Choroid plexus epithelial cell (primary cell): ENCODE measurements at places on chromosomes 2 and 18.

GRCh38 chr2:240573516-240574385 is 5.5 kb downstream of the RNPEPL1 start:
- no peak for DNase-seq

DNA sequence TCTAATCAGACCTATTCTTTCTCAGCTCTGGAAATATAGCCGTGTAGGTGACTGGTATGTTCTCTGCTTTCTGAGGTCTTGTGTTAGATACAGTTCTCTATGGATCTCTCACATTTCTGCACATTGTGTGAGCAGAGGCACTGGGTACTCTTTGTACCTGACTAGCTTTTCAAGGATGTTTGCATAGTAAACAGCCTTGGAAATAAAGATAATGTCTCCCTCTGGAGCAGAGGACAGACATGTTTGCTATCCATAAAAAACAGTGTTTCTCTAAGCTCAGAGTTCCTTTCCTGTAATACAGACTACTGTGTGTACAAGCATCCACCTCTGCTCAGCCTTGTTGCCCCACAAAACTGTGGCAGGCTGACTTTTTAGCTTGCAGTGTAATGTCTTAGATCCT is 279.2 kb downstream of the CTNNA2 start:
- DNase-seq = no peak

DNA sequence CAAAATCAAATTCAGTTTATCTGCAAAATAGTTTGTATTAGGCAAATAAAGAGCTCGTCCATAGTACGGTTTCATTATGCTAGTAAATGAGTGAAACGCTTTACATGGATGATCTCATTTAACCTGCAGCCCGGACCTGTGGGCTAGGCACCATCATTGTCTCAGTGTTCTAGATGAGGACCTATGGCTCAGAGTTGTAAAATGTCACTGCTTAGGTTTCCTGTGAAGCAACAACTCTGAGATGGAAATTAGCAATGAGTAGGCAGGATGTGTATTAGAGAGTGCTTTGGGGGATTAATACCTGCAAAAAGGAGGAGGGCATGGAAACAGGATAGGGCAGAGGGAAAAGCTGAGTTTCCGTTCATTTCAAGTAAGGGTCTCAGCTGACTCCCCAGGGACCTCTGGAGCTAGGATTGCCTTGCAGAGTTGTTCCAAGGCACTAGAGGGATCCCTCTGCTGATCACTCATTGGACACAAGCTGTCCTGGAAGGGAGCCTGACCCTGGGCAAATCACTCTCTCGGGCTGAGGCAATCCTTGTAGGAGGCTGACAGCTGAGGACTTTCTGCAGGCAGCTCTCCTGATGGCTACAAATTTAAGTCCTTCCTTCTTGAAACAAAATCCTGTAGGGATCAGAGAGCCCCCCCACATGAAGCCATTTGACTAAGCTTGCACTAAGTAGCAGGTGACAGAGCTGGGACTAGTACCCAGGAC is 58.8 kb upstream of the SIX2 start:
- DNase-seq = peak; percentile 57

- no peak for DNase-seq
Observed at GRCh38 chr2:74712223-74713053, 58.4 kb downstream of the SEMA4F start.

DNA sequence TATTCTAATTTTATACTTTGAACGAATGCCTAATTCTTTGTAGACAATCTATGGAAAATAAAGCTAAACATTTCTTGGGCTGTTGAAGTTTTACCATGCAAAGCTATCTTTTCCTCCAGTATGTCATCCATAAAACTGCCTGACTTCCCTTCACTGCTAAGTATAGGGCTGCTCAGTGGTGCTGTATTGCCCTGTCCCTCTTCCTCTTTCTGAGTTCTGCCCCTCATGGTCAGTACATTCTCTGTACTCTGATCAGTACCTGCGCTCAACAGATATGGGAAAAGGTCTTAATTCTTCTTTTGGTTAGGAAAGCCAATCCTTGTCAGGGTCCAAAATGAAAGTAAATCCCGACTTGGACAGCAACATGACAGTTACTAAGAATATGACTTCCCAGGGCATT is 321.9 kb downstream of the RAD51AP2 start:
- no peak for DNase-seq

DNA sequence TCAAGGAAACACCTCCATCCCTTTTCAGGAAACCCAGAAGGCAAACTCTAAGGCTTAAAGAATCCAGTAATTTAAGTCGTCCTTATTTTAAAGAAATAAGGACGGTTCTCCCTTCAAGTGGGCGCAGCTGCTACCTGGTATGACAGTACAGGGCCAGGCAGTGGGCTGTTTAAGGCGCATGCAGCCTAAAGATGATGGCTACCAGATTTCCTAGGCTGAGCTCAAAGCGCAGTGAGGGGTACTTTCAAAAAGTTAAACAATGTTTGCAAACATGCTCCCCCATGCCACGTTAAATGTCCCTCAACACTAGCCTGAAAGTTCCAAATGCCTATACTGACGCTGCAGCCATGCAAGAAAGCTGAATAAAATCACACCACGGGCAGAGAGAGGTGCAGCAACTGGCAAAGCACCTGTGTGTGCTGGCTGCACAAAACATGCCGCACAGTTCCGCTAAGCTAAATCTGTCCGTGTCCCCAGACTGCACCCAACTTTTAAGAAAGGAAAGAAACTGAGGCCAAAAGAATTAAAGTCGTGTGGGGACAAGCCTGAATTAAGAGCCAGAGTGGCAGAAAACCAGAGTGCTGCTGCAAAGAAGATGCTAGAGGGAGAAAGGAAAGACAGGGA is 583 bp downstream of the HIBCH start:
- DNase-seq = peak; percentile 17

- no peak for DNase-seq
Observed at GRCh38 chr2:142840436-142840835, 37.0 kb upstream of the KYNU start.

- DNase-seq = no peak
Observed at GRCh38 chr2:209673811-209674210, 97.8 kb upstream of the UNC80 start.

DNA sequence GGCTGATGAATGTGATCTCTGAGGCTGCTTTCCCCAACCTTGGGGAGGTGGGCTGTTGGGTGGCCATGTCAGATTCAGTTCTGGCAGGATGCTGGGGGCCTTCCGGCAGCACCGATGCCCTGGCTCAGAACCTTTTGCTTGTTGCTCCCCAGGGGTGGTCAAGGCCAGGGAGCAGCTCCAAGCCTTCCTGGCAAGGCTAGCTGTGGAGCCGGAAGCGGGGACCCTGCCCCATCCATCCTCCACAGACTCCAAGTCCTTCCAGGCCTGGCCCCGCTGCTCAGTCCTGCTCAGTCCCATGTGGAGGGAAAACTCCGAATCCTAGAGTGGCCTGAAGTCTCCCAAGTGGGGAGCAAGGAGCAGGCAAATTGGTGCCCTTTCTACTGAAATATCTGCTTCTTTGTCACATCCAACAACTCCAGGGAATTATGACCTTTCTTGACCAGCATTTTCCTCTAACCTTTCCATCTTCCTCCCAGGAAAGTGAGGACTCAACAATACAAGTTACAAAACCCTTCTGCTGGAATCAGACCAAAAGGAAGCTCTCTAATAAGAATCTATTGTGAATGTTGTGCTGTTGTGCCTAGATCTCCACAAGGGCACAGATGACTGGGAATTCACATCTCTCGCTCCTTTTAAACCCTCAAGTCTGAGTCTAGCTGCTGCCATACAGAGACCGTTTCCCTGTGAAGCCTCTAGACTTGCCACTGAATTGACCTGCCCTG is 134.0 kb downstream of the MCFD2 start:
- DNase-seq = no peak

DNA sequence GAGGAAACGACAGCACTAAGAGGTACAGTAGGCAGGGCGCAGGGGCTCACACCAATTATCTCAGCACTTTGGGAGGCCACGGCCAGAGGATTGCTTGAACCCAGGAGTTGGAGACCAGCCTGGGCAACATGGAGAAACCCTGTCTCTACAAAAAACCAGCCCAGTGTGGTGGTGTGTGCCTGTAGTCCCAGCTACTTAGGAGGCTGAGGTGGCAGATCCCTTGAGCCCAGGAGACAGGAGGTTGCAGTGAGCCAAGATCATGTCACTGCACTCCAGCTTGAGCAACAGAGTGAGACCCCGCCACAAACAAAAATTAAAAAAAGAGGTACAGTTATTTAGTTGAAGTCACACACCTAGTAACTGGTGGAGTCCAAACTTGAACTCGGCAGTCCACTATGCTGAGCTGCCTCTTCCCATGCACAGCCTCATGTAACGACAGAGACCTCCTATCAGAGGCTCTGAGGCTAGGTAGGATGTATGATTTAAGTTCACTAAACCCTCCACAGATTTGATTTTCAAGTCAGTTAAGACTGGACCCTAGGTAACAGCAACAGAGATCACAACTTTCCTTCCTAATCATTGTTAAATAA is 8.7 kb downstream of the STK17B start:
- no peak for DNase-seq

- no peak for DNase-seq
Observed at GRCh38 chr2:148501545-148501944, 143.0 kb upstream of the EPC2 start.

- no peak for DNase-seq
Observed at GRCh38 chr18:26708806-26709716, 156.4 kb downstream of the AQP4 start.

GRCh38 chr18:25240420-25240770 is 111.6 kb downstream of the ZNF521 start:
- no peak for DNase-seq

DNA sequence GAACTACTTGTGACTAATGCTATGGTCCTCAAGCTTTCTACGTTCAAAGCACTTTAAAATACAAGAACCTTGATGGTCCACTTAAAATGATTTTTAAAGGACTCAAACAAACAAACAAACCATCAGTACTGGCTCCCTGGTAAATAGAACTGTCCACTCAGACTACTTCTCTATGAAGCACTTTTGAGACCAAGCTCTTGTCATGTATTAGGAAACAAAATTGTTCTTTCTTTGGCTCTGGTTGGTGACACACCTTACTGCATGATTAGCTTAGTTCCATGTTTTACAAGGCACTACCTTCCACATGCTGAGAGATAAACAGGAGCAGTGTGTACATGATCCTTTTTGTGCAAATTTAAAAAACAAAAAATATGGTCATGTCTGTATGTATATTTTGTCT is 19.7 kb downstream of the DARS1 start:
- DNase-seq = no peak

DNA sequence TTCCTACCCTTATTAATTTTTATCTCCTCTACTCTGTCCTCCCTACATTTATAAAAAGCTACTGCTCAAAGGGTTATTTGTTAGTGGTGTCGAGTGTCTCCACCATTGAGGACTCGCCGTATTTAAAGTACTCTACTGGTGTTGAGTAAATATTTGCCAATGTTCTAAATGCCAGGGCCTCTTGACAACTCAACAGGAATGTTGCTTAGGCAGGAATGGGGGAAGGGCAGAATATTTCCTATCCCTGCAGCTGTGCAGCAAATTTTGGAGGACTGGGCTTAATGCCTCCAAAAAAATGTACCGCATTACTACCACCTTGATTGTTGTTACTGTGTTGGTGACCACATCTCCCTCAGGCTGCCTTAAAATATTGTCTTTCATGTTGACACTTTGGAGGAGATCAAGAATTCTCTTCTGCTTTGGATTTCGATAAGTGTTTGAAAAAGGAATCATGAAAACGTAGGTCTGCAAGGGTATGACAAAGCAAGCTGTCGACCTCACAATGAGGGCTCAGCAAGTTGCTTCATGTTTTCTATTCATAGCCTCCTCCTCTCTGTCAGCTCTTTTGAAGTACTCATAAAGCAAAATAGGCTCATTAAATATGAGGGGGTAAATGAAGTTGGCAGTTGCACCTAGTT is 84.3 kb downstream of the EFEMP1 start:
- DNase-seq = peak; percentile 50

- no peak for DNase-seq
Observed at GRCh38 chr2:12207491-12207890, 461.1 kb downstream of the LPIN1 start.

DNA sequence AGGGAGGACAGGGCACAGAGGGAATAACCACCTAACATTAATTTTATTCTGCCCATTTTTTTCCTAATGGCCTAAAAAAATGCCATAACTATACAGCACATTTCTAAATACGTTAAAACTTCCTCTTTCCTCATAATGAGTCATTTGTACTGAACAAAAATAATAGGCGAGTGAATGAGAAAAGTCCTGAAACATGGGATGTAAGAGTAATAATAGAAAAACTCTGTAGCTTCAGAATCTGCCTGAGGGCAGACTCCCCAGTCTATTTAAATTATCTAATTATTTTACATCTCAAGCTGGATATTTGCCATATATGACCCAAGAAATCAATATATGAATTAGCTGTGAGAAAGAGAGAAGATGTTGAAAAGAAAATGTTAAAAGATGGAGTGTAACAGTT is 285.1 kb downstream of the TMX3 start:
- peak; percentile 57 for DNase-seq

- peak; percentile 58 for DNase-seq
Observed at GRCh38 chr18:5294457-5295230, 882 bp downstream of the ZBTB14 start.

GRCh38 chr2:186379052-186379451 is 107.0 kb upstream of the ZC3H15 start:
- peak; percentile 3 for DNase-seq

GRCh38 chr2:45882707-45883602 is 231.5 kb downstream of the PRKCE start:
- no peak for DNase-seq

- no peak for DNase-seq
Observed at GRCh38 chr2:17101596-17101995, 416.6 kb downstream of the RAD51AP2 start.

- no peak for DNase-seq
Observed at GRCh38 chr2:151857650-151858049, 29.4 kb upstream of the ARL5A start.

GRCh38 chr18:22348521-22349316 is 69.0 kb downstream of the CTAGE1 start:
- DNase-seq = peak; percentile 67

GRCh38 chr2:45769854-45770576 is 118.5 kb downstream of the PRKCE start:
- DNase-seq = no peak

- DNase-seq = no peak
Observed at GRCh38 chr18:54750350-54750749, 77.9 kb upstream of the RAB27B start.

- DNase-seq = no peak
Observed at GRCh38 chr2:16235747-16236146, 295.4 kb downstream of the MYCN start.

- DNase-seq = no peak
Observed at GRCh38 chr2:96163415-96163767, 18.2 kb upstream of the DUSP2 start.

DNA sequence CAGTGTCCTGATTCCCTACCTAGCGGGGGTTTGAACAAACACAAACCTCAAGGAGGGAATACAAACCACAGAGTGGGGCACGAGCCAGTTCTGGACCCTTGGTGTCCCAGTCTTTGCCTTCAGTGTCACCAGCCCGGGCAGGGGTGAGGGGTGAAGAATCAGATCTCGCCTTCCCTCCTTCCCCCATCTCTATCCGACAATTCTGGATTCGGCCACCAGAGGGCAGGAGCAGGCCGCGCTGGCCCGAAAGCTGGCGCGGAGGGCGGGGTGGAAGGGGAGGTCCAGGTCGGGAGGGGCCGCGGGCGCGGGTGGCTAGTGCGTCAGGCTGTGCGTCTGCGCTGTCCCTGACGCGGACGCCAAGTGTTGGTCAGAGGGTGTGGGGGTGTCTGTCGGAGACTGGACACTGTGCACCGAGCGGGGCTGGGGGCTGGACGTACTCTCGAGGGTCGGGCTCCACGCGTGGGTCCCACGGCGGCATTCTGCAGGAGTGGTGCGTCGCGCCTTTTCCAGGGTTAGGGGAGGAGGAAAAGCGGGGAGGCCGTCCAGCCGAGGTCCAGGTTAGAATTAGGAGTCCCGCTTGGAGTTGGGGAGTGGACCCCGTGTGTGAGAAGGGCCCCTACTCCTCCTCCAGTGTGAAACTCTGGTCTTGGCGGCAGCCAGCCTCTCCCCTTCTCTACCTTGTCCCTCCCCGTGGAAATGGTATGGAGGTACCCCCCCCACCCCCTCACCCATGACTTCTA is 2.9 kb upstream of the CRYBA2 start:
- DNase-seq = peak; percentile 65
